Diencephalon (tissue), 1 donor: ENCODE measurements at places on chromosomes 2 and 18. TPM values are rescaled to one million over a fixed set of nuclear protein-coding genes. Genes with fewer than 3 reads are reported as not detected.

UCN gene
- total RNA-seq, result 0.92 TPM

CFC1 gene
- 9.2 TPM for total RNA-seq

RAX gene
- total RNA-seq, result 0.23 TPM

TCF7L1 gene
- total RNA-seq, result 2.3 TPM

PARD6G gene
- total RNA-seq, result 7.6 TPM

ELOA2 gene
- total RNA-seq, result not detected

ASB3 gene
- total RNA-seq, result 84.2 TPM

FOXI3 gene
- total RNA-seq, result not detected

HRH4 gene
- total RNA-seq, result 0.23 TPM

CYP26B1 gene
- 2.1 TPM for total RNA-seq

OTOF gene
- 4.6 TPM for total RNA-seq
